Right renal cortex interstitium (tissue), 3 donors: ENCODE measurements at places on chromosomes 7 and 10. TPM values are rescaled to one million over a fixed set of nuclear protein-coding genes. Genes with fewer than 3 reads are reported as not detected.

CPXM2 gene
- polyA plus RNA-seq: 4.3 TPM

CALHM1 gene
- 0.07 TPM for polyA plus RNA-seq

PRF1 gene
- polyA plus RNA-seq: 0.82 TPM

CTAGE15 gene
- polyA plus RNA-seq: 0.46 TPM

VWDE gene
- polyA plus RNA-seq: 5.1 TPM
